NCI-H460 (cell line): ENCODE measurements at places on chromosomes 2 and 18.

DNA sequence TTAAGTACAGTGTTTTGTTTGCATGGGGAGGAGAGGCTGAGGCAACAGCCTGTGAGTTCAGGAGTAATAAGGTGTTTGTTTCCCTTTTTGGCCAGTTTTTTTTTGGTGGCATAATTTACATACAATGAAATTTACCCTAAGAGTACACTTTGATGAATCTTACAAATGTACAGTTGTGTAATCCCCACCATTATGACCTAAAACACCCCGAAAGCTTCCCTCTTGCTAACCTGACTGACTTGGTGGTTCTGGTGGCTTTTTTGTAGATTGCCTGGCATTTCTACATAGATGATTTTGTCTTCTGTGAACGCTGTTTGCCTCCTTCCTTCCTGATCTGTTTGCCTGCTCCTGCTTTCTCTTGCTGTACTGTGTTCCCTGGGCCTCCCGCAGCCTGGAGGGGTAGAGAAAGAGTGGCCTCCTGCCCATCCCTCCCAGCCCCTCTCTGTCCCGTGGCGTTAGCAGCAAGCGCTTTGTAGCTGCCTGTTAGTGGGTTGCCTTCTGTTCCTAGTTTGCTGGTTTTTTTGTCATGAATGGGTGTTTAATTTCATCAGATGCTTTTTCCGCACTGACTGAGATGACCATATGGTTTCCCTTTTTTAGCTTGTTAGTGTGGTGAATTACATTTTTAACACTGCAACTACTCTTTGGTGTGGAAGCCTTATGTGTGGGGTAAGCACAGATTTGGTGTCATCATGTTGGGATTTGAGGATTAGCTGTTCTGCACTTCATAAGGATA, 32.1 kb downstream of the ASAP2 start:
- DNase-seq: no peak

DNA sequence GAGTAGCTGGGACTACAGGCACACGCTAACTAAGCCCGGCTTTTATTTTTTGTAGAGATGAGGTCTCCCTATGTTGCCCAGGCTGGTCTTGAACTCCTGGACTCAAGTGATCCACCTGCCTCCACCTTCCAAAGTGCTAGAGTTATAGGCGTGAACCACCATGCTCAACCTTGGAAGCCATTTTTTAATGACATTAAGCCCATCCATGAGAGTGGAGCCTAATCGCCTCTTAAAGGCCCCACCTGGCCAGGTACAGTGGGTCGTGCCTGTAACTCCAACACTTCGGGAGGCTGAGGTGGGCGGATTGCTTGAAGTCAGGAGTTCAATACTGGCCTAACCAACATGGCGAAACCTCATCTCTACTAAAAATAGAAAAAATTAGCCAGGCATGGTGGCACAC, 41.6 kb upstream of the TFCP2L1 start:
- no peak for DNase-seq

GRCh38 chr2:180747728-180748127, 232.7 kb upstream of the UBE2E3 start:
- DNase-seq: no peak

- no peak for DNase-seq
These were observed 198.7 kb downstream of the ANAPC1 start for GRCh38 chr2:111685342-111685741.

- DNase-seq: no peak
These were observed 19.8 kb downstream of the ARL5A start for GRCh38 chr2:151808258-151809072.

- DNase-seq: no peak
These were observed 2.3 kb downstream of the HES6 start for GRCh38 chr2:238237431-238238135.

- no peak for DNase-seq
These were observed 240.6 kb upstream of the RAB12 start for GRCh38 chr18:8368512-8369217.

GRCh38 chr2:233235977-233236376, 15.5 kb upstream of the ATG16L1 start:
- no peak for DNase-seq

DNA sequence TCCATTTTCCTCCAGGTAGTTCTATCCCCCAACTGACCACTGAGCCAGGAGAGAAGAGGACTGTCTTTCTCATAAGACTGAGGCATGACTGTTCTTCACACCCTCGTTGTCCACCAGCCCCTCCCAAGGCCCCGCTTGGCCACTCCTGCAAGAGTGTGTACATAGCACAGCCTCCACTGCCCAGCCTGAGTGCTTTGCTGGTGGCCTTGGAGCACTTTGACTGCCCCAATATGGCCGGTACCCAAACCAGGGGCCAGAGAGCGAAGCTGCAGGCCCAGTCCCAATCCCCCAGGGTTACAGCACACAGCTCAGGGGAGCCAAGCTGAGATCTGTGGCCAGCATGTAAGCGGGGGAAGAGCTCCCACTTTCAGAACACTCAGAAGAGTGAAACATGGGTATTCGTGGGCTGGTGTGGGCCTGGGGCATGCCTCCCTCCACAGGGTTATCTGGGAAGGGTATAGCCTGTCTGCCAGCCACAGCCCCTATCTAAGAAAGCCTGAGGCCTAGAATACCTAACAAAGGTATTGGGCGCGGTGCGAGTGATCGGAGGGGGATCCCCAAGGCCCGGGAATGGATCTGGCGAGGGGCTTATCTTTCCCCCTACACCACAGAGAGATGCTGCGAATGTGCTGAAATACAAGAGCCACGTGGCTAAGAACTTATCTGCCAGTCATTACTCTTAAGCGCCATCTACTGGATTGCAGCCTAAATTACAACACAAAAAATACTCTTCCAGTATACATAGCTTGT, 163.8 kb downstream of the WDPCP start:
- DNase-seq: peak; percentile 43

- DNase-seq: no peak
These were observed 51.8 kb downstream of the SERTAD2 start for GRCh38 chr2:64601785-64602391.

DNA sequence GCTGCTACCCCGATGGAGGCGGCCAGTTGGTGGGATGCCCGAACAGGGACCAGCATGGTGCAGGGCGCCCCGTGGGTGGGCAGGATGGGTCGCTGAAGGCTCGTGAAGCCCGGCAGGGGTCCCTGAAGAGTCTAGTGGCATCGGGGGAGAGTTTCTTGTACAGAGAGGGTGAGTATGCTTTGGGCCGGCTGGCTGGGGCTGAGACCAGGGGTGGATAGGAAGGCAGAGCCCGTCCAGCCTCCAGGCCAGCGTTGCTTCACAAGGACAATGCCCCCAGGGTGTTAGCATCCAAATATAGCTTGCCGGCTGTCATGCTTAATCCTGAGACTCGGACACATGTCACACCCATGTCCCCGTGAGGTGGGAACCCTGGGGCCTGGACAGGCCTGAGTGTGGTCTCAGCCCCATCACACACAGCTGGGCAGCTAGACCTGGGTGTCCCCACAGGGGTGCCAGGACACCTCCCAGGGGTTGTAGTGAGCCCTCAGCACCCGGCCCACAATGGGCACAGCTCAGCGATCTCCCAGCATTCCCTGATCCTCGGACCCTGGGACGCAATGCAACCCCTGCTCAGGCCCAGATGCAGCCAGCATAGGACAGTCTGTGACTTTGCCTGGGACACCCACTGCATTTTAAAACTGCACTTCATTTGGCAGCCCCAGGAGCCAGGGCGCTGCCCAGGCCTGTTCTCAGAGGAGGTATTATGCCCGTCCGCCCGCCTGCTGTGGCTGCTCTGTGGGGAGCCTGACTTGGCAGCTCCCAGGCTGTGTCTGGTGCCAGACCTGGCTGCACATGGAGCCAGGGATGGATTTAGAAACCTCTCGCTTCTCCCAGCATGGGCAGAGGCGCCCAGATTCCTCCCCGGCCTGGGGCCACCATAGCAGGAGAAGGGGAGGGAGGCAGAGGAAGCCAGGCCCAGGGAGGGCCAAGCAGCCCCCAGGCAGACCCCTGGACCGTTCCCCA, 36.4 kb downstream of the RAMP1 start:
- DNase-seq: no peak

DNA sequence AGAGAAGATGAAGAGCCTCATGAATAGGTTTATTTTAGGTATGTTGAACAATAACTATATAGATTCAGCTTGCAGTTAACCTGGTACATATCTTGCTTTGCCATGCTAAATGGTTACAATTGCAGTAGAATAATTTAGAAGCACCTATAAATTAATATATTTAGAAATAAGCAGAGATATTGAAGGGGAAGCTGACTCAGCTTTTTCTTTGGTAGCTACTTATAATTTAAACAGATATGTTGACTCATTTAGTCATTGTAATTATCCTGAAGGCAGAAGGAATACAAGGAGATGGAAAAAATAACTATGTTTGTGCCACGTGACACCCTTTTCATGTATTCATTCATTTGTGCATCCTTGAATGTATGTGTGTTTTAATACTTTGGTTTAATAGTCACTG, 755.5 kb downstream of the SUCLG1 start:
- no peak for DNase-seq

GRCh38 chr2:46554397-46554796, 75.0 kb downstream of the TMEM247 start:
- no peak for DNase-seq

- DNase-seq: no peak
These were observed 15.1 kb downstream of the ACKR3 start for GRCh38 chr2:236584521-236585384.

DNA sequence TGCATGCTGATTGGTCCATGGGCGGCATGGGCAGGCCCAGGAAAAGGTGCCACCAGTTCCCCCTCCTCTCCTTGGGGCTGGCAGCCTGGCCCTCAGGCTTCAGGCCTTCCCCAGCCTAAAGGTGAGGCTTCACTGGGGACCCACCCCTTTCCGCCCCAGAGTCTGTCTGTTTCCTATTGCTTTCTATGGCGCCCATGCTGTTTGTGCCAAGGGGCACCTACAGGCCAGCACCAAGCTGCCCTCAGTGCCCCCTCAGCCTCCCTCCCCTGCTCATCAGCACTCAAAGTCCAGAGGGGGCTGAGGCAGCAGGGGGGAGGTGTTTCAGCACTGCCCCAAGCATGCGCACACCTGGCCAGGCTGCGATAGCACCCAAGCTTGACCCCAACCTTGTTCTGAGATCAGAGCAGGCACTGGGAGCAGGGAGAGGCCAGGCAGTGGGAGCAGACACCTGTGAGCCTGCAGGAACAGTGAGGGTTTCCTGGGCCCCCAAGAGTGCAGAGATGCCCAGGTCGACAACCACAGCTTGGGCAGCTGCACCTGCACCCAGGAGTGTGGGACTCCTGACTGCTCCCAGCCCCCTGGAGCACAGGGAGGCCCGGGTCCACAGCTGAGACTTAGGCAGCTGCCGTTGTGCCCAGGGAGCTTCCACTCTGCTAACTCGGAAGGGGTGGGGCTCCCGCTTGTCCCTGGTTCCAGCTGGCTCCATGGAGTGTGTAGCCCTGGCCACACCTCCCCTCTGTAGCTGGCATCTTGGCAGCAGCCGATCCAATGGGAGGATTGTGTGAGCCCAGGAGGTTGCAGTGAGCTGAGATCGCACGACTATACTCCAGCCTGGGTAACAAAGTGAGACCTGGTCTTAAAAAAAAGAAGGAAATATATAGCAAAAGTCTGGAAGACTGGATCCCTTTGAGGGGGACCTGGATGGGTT, 69.1 kb downstream of the NCAPH start:
- DNase-seq: no peak

DNA sequence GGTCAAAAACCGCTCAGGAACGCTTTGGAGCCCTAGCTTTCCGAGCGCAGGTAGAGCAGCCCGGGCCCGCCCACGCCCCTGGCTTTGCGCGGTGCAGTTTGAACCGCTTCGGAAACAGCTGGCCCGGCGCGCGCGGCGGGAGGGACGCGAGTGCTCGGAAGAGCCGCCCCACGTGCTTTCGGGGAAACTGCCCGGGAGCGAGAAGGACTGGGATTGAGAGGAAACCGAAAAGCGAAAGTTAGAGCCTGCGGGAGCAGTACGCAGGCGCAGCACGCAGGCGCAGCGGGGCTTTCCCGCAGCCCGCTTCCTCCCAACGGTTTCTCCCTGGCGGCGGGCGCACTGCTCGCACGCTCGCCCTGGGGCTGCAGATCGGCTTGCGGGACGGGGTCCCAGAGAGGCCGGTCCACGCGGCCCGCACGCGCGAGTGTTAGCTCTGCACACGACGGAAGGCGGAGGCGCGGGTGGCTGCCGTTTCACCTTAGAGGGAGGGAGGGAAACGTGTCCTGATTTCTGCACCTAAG, 6.3 kb upstream of the STAT1 start:
- DNase-seq: peak; percentile 95

DNA sequence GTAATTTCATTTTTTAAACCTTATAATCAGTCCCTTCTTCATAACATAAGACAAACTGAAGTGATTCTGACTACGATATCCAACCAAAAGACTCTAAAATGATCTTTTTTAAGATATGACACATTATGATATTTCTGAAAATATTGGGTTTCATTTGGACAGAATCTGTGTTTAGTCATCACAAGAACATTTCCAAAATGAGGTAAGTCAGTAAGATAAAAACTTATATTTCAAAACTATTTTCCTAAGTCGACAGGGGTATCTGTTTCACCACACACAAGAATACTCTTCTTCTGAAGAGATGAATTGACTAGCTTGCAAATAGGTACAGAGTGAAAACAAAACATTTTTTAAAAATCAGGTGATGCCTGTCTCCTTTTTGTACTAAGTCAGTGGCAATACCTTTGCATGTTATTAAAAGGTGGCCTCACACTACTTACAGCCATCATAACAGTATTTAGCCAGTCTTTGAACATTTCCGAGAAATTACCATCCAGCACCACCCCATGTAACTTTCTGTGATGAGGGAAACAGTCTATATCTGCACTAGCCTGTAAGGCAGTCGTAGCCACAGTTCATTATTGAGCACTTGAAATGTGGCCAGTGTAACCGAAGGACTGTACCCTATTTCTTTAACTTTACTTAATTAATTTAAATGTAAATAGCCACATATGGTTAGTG, 13.5 kb downstream of the STK39 start:
- DNase-seq: no peak

DNA sequence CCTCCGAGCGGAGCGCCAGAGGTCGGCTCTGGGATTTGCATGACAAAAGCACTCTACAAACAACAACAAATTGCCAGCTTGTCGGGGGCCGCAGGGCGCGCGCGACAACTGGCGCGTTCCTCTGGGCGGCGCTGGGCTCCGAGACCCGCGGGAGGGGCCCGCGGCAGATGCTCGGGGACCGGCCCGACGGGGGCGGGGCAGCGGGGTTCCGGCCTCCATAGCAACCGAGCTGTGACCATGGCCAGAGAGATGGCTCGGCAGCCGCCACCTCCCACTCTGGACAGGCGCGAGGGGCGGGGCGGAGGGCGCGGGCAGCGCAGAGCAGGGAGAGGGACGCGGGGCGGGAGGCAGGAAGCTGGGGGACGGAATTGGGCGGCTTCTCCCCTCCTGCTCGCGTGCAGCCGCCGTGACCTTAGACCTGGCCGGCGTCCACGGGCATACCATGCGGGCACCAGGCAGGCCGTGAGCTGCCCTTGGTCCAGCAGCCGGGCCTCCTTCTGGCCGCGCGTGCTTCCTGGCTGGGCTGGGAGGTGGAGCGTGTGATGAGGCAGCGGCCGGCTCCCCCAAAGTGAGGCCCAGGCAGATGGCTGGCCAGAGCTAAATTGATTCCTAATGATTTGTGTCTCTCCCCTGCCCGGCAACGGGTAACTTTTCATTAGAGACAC, 171.5 kb downstream of the CELF4 start:
- peak; percentile 14 for DNase-seq
